ENCODE measurements at places on chromosomes 3 and 15.

DNA sequence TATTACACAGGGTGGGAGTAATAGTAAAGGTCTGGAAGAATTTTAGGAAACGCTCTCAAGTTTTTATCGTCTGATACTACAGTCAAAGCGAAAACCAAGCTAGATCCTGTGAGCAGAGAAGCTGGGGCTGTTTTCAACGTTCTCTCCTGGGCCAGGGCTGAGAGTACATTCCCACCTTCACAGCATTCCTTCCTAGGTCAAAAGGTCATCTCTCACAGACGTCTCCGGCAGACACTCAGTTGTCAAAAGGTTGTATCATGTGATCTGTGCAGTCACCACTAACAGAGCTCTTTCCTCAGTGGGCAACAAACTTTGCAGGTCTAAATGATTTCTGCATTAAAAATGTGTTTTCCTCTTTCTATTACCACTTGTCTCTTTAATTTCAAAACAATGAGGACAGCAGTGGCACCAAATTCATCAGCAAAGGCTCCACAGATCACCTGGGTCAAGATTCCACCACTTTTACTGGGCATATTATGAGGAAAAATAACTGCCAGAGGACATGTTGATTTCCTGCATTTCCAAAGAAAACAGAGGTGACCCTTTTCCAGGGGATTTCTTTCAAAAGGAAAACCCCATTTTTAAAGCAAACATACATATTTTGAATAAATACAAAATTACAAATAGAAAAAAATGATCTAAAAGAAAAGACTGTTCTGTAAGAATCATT lies 41.9 kb downstream of the MEIS2 start:
- DNase-seq, result no peak

GRCh38 chr15:46408312-46408711 lies 773.5 kb downstream of the SQOR start:
- DNase-seq, result no peak

GRCh38 chr15:68767833-68768232 lies 52.9 kb downstream of the ANP32A start:
- no peak for DNase-seq

GRCh38 chr3:123605789-123606234 lies 21.0 kb upstream of the HACD2 start:
- DNase-seq, result no peak

DNA sequence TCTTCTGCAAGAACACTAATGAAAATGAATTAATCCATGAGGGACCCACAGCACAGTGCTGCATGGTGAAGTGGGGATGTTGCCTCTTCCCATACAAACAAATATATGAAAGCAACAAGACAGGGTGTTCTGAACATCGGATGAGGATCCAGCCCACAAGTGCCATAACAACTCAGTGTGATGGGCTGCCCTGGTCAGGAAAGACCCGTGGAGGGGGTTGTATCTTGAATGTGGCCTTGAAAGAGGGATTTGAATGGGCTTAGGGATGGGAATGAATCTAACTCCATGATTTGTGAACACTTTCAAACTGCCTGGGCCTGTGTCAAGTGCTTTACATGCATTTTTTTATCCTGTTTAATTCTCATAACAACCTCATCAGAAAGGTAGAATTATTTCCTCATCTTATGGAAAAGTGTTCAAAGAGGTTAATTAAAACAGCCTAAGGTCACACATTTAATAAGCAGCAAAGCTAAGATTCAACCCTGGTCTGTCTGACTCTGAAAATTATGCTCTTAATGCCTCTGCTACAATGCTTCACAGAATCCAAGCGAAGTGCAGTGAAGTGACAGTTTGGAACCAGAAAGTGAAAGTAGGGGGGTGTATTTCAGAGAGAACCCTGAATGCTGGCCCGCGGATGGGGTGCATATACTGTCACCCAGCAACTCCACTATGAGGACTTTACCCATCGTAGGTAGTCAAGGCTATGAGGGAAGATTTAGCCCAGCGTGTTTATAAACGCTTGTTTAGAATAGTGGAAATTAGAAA lies 65.6 kb upstream of the HEG1 start:
- no peak for DNase-seq

- DNase-seq, result no peak
These were observed 124.5 kb downstream of the SMAD6 start for GRCh38 chr15:66826507-66826906.

DNA sequence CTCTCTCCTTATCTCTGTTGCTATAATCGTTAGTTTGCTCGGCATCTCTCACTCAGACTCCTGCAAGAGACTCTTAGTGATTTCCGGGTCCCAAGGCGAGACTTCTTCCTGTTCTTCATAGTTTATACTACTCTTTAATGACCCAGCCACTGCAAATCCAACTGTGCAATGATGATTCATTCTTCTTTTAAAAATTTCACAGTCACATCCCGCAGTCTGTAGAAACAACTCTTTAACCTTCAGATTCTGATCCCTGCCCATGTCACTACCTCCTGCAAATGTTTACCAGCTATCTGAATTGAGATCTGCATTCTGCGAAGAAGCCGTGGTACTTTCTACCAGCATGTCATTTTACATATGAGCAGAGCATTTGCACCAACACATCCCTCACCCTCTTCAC lies 2.8 kb upstream of the VGLL3 start:
- no peak for DNase-seq

GRCh38 chr3:31664031-31664430 lies 131.3 kb downstream of the STT3B start:
- DNase-seq, result no peak

DNA sequence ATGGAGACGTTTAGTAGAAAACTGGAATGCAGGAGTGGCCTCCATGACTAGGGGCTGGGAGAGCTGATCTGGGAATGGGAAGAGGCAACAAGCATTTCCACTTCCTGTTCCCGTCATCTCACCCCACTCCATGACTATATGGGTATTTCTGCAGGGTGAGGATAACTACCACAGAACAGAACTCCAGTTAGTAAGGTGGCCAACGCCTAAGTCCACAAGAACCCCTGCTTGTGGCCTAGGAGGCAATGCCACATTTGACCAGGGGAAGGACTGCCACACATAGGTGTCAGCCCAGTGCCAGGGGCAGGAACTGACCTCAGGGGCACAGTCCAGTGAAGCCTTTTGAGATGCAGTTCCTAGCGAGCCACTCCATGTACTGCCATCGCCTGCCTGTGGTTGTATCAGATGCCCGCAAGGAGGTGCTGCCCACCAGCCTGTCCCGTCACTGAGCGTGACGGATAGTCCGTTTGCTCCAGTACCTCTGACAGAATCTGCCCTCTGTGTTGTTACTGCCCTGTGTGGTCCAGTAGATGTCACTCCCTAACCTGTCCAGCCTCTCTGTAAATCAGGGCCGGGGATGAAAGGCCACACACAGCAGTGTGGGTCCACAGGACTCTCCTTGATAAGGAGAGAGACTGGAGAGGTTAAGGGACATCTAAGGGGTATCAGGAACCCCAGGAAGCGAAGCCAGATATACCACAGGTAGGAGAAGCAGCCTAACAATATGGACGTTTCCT lies 3.5 kb upstream of the MTFMT start:
- DNase-seq, result no peak

GRCh38 chr15:60797444-60798040 lies 318.6 kb upstream of the ICE2 start:
- no peak for DNase-seq

DNA sequence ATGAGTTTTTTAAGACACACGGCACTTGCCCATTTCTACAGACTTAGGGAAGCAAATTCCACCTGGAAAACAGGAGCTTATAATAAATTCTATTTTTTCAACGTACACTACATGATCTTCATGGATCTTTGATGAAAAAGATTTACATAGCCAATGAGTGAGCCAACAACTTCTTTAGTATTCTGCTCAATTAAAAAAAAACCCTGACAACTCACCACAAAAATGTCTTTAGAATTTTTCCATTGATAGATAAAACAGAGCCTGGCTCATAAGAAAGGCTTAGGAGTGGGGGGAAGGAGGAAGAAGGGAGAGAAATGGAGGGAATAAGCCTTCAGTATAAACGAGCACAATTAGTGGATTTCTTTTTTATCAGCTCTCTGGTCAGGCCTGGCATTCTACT lies 126.7 kb downstream of the ATP10A start:
- no peak for DNase-seq

DNA sequence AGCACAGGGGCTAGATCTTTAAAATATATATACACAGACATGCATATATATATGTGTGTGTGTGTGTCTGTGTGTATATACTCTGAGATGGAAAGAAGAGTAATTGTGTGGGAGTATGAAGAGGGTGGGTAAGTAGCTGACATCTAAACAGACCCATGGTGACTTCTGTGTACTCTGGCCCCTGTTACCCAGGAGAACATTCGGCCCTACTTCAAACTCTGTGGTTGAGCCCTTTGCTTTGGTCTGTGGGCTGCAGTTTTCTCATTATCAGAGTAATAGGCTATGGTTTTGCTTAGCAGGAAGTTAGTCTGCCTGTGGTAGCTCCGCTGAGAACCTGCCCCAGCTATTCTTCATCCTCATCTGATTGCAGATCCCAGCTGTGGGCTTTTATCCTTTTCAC lies 141.4 kb downstream of the RBPMS2 start:
- no peak for DNase-seq

DNA sequence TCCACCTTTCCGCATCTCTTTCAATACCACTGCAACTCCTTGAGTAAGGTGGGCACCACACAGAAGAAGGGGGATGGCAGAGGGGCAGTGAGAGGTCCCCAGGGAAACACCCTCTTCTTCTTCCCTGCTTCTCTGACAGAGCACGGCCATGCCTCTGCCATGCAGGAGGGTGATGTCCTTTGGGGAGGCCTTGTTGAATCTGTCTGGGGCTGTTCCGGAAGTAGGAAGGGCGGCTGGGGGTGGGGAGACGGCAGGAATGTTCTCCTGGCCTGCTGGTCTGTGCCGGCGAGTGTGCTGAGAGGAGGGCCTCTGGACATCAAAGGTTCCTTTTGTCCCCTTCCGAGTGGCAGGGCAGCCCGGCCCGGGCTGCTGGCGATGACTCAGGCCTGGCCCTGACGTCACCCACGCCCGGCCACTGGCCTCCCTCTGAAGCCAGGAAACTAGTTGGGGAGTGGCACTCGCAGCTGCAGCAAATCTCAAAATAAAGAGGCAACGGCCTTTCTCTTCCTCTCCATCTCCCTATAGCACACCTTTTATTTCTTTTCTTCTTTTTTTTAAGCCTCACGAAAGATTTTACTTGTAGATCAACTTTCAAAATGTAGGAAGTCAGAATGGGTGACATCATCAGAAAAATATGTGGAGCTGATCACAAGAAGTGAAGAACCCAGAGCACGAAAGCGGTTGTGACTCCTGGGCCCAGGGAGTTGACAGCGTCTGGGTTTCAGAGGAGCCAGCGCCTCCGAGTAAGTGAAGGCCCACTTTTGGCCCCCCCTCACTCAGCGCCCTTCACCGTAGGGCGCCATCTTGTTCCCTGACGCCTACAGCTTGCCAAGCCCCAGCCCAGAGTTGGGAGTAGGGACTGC lies at the start of gene ZBTB38:
Gene ZBTB38 (plus strand): TSS at position 443 of the 863 bp plus-strand sequence. CDS start 73,885 bp downstream, outside the sequence.
- no peak for DNase-seq

DNA sequence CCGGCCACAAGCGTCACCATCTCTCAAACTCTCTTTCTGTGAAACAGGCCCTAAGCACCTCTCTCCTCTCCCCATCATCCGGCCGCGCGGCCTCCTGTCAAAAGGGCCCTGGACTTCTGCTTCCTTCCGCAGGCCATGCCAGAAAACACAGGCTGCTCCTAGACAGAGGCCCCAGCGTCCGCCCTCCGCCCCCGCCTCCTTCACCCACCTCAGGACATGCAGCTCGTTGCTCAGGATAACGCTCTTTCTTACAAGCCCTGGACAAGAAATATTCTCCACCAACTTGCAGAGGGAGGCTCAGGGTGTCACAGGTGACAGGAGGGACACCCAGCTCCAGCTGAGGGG lies 212.0 kb downstream of the XXYLT1 start:
- no peak for DNase-seq

DNA sequence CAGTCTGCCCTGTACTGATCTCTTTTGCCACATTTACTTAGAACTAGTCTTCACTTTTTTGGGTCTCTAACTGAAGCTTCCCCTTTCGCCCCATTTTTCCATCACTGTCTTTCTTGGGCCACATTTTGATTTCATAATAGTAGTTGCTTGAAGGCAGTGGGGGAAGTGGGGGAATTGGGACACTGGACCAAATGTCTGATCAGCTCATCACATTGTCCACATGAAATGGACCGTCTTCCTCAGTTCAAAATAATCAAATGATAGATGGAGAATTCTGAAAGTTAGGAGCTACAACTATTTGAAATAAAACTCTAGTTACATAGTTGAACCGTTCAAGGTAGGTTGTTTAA lies 747 bp downstream of the PDCD6IP start:
- DNase-seq, result no peak

DNA sequence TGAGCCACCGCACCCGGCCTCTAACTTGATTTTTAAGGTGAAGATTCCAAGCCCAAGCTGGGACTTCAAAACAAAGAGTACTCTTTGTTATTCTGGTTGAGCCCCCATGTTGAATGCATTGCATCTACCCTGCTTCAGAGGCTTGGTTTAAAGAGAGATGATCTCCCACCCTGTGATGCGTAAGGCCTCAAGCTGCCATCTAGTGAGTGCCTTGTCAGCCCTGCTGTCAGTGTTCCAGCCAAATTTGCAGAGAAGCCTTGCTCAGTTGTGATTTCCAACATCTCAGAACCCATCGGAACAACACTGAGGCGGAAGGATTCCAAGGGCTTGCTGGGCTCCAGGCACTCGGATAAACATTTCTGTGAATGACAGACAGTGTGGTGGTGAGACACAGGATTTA lies 210.7 kb upstream of the RGMA start:
- DNase-seq, result no peak

GRCh38 chr3:45236964-45237363 lies 10.9 kb upstream of the TMEM158 start:
- no peak for DNase-seq

- no peak for DNase-seq
These were observed 16.1 kb downstream of the FGF7 start for GRCh38 chr15:49438962-49439631.

DNA sequence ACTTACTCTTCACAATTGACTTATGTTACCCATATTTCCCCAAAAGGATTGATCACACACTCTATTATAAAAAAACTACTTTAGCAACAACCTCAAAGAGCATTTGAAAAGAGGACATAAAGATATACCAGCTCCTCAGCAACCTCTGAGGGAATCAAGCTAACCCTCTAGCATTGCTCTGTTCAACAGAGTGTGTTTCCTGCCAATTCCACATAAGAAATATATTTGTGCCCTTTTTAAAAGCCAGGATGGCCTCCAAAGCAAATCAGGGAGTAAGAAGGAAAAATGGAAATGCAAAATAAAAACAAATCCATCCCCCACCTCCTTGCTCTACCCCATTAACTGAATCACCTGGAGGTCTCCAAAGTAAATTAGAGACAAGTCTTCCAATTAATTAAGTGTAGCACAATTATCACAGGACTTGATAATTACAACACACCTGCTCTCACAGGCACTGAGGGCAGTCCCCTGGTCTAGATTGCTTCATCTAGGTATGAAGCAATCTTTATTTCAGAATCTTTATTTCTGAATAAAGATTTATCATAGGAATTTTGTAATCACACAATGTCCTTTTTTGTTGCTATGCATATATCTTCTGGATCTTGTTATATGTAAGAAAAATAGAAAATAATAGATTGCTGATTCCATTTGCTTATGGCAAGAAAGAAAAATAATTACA lies 34.8 kb downstream of the GPR176 start:
- DNase-seq, result no peak

GRCh38 chr15:73239564-73240215 lies 129.1 kb downstream of the HCN4 start:
- DNase-seq, result no peak
